ENCODE measurements at places on chromosomes 1 and 21.

DNA sequence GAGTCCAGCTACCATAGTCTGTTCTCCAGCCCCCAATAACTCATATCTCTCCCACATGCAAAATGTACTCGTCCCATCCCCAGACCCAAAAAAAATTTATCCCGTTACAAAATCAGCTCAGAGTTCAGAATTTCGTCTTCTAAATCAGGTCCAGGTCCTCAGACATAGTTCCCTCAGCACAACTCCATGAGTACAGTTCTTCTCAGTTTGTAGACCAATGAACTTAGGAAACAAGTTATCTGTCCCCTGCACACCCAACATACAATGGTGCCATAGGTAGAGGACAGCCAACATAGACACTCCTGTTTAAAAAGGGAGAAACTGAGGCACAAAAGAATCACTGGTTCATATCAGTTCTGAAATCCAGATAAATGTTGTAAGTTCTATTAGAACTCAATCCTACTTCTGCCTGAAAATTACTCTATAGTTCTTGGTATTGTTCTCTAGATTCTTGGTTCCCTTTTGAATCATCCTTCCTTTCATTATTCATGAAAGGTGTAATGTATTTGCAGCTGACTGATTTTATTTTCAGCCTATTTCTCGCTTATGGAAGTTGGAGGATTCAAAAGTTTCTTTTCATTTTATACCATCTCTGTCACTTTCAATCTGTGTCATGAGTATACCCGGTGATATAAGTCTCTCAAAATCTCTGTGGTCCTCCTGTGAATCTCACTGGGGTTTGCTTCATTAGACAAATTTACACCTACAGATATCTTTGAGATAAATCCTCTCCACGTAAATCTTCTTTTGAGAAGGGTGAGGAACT lies 75.8 kb upstream of the TSPAN2 start:
- H3K36me3 ChIP-seq, result no peaks in the 10 kb centered on the region
- no peak overlapping the region for H3K4me3 ChIP-seq
- peaks cover 16% of the 10 kb centered on the region for H3K27me3 ChIP-seq
- DNase-seq, result no peak
- peaks cover 1% of the 10 kb centered on the region for H3K4me1 ChIP-seq

DNA sequence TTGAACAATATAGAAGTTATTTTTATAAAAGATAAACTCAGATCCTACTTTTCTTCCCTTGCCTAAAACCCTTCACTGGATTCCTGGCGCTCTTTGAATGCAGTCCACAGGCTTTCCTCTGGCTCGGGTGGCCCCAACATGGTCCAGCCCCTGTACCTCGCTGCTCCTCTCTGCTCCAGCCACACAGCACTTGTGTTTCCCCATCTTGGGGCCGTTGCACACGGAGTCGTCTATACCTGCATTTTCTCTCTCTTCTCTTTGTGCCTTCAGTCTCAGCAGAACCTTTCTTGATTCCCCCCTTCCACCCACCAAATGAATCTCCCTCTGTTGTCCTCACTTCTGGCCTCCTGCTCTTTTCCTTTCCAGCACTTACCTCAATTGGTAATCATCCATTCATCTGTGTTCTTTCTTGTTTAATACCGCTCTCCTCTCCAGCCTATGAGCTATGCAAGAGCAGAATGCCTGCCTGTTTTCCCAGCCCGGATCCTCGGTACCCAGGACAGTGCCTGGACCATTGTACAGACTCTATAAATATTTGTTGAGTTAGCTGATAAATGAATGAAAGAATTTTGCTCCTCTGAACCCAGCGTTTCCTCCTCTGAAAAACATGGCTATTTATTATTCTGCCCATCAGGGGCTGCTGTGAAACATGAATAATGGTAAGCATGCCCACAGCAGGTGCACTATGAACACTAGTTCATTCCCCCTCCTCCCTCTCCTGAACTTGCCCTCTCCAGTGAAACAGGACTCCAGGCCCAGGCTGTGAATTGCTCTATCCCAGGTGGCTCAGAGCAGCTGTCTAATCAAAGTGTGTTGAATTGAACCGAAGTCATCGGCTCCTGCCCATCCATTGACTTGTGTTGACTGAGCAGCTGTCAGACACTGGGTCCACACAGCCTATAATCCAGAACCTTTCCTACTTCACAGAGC lies 266.9 kb downstream of the PTPRU start:
- no peaks in the 10 kb centered on the region for H3K36me3 ChIP-seq
- no peak for DNase-seq
- H3K4me3 ChIP-seq, result no peak overlapping the region
- no peak overlapping the region for H3K27ac ChIP-seq
- peaks cover 2% of the 10 kb centered on the region for H3K27me3 ChIP-seq

- H3K4me1 ChIP-seq, result peaks cover 6% of the 10 kb centered on the region
- no peak overlapping the region for H3K4me3 ChIP-seq
- H3K27ac ChIP-seq, result no peak overlapping the region
Measured at GRCh38 chr1:43239484-43239883, 30.3 kb upstream of the TMEM125 start.

DNA sequence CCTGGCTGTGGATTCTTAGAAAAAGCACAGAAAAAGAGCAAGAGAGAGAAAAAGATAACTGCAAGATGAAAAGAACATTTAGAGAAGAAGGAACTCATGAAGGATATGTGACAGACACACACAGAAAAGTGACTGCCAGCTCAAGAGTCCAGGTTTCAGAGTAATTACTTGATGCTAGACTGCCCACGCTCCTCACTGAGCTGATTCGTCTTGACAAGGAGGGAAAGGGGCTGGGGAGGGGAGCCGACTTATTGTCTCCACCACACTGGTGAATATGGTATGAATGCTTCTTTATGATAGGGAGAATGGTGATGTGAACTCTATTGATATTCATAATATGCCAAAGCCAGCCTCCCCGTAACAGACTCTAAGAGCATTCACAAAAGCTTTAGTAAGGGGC lies 140.4 kb downstream of the BRINP2 start:
- DNase-seq, result no peak
- no peaks in the 10 kb centered on the region for H3K4me1 ChIP-seq
- no peaks in the 10 kb centered on the region for H3K36me3 ChIP-seq
- H3K27ac ChIP-seq, result no peak overlapping the region

DNA sequence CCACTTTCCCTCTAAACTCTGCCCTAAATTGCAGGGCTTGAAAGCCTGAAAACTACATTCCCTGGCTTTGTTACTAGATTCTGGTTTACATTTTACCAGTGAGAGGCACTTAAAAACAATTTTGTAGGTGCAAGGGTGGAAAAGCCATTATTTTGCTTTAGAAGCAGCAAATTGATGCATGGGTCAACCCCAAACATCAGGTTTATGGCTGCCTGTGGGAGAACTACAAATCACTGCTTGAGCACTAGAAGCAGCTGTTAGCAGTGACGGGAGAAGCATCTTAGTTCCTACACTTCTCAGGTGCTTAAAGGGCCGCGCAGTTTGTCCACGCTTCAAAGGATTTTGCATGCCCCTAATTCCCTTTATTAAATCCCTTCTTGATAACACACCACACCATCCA lies 417.2 kb downstream of the PCP4 start:
- no peak for DNase-seq
- no peak overlapping the region for H3K27ac ChIP-seq
- no peaks in the 10 kb centered on the region for H3K27me3 ChIP-seq

- H3K27ac ChIP-seq, result no peak overlapping the region
- H3K36me3 ChIP-seq, result no peaks in the 10 kb centered on the region
- no peak for DNase-seq
- H3K27me3 ChIP-seq, result peaks cover 10% of the 10 kb centered on the region
Measured at GRCh38 chr21:41698071-41698470, 68.8 kb downstream of the RIPK4 start.

DNA sequence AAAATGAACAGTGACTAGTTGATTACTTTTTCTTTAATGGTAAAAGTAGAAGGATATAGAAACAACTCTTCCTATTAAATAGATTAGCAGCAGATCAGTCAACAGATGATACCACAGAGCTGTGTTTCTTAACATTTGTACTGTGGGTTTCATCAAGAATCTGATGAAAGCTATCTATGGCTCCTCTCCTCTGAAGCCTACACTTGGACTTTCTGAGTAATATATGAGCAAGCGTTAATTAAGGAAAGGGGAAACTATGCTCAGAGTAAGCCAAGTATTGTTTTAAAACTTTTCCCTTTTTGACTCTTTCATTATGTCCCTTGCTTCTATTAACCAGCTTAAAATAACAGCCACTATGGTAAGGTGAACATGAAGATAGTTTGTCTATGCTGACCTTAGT lies 10.8 kb downstream of the ARID4B start:
- DNase-seq, result no peak
- H3K27me3 ChIP-seq, result no peaks in the 10 kb centered on the region
- peaks cover 45% of the 10 kb centered on the region for H3K36me3 ChIP-seq

DNA sequence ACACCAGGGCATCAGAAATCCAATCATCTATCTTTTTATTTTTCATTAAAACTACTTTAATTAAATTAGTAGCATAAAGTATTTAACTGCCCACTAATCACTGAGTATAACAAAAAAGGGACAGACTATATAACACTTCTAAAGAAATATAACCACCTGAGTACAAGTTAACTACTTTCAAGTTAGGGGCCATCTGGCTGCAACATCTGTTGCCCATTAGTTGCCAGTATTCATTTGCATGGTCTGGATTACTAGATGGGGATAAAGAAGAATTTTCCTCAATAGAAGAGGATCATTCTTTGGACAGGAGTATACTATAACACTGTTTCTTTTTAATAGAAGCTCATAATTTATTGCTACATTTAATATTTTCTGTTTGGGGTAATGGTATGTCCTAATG lies 446.4 kb downstream of the AMY1C start:
- H3K4me3 ChIP-seq, result no peak overlapping the region
- H3K27ac ChIP-seq, result no peak overlapping the region
- DNase-seq, result no peak

GRCh38 chr1:243483071-243483771 lies 227.4 kb downstream of the SDCCAG8 start:
- H3K4me3 ChIP-seq, result peak overlapping the region; percentile 59
- DNase-seq, result no peak
- no peak overlapping the region for H3K27ac ChIP-seq
- peaks cover 2% of the 10 kb centered on the region for H3K27me3 ChIP-seq
- no peaks in the 10 kb centered on the region for H3K36me3 ChIP-seq
- peaks cover 21% of the 10 kb centered on the region for H3K4me1 ChIP-seq

- H3K27ac ChIP-seq, result no peak overlapping the region
- H3K36me3 ChIP-seq, result no peaks in the 10 kb centered on the region
- no peak for DNase-seq
- no peaks in the 10 kb centered on the region for H3K4me1 ChIP-seq
- peaks cover 2% of the 10 kb centered on the region for H3K27me3 ChIP-seq
- H3K4me3 ChIP-seq, result no peak overlapping the region
Measured at GRCh38 chr1:178650934-178651511, 74.0 kb upstream of the RALGPS2 start.

DNA sequence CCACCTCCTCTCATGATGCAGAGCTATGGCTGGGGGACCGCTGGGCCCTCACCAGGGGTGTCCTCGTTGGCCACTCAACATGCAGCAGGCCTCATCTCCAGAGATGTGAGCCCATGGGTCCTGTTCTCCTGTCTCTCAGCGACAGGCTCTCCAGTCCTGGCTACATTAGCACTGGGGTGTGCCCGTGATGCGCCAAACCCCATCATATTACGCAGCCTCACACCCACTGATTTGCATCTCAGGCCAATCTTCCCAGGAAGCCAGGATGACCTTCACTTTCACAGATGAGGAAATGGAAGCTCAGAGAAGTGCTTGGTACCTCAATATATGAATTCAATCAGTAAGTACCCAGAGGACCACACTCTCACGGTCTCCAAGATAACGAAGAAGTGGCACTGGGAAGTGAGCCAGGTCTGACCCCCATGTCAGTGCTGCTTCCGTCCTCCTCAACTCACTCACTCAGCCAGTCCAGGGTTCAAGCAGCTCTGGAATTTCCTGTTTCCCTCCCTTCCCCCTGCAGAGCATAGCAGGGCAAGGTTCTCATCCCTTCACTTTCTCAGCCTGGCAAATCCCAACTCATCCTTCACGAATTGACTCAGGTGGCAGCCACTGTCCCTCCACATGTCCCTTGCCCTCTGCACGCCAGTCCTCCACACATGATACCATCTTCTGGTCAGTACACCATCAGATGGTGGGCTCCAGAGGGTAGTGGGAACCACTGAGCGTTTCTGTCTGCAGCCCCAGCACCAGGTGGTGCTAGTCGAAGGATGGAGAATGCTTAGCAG lies 28.9 kb upstream of the EVA1B start:
- H3K36me3 ChIP-seq, result peaks cover 57% of the 10 kb centered on the region
- H3K4me1 ChIP-seq, result peaks cover 30% of the 10 kb centered on the region

GRCh38 chr1:44587796-44588460 lies 86.4 kb downstream of the TMEM53 start:
- H3K27me3 ChIP-seq, result peaks cover 9% of the 10 kb centered on the region
- no peaks in the 10 kb centered on the region for H3K4me1 ChIP-seq
- H3K27ac ChIP-seq, result no peak overlapping the region
